GOT3 (cell line): ENCODE measurements at places on chromosomes 2 and 18.

- no peak for DNase-seq
Observed at GRCh38 chr2:121099329-121100290, 185.4 kb downstream of the TFCP2L1 start.

- DNase-seq: no peak
Observed at GRCh38 chr2:147567136-147567535, 277.7 kb upstream of the ACVR2A start.

- DNase-seq: no peak
Observed at GRCh38 chr18:3151399-3152264, 68.1 kb downstream of the MYOM1 start.

GRCh38 chr2:196598846-196599245 lies 40.7 kb upstream of the CCDC150 start:
- DNase-seq: no peak

DNA sequence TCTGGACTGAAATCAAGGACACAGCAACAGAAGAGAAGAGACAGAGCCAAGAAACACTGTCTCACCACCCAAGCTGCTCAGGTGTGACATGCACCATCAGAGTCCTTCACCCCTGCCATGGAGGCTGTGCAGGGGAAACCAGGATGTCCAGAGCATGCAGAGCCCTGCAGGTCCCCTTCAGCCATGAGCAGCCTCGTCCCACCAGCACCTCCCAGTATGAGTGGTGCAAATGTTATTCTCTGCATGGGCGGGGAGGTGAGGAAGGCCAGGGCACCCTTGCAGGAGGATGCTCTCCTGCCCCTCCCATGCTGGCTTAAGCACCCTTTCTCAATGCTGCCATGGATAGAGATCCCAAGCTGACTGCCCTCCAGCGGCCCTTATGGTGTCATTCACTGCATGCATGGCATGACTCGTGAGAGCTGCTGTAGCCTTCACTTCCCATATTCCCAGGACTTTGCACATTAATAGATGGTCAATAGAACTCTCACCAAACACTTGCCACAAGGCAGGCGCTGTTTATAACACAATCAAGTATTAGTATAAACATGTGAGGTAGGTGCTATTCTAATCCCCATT lies 171.0 kb downstream of the ANAPC1 start:
- DNase-seq: no peak

- DNase-seq: no peak
Observed at GRCh38 chr2:219045937-219046550, 4.7 kb upstream of the CFAP65 start.

GRCh38 chr2:9423922-9424272 lies 443 bp downstream of the CPSF3 start:
- DNase-seq: no peak

GRCh38 chr2:161992531-161992930 lies 81.5 kb downstream of the DPP4 start:
- DNase-seq: no peak

- DNase-seq: no peak
Observed at GRCh38 chr18:58429442-58429841, 199.4 kb downstream of the ALPK2 start.

DNA sequence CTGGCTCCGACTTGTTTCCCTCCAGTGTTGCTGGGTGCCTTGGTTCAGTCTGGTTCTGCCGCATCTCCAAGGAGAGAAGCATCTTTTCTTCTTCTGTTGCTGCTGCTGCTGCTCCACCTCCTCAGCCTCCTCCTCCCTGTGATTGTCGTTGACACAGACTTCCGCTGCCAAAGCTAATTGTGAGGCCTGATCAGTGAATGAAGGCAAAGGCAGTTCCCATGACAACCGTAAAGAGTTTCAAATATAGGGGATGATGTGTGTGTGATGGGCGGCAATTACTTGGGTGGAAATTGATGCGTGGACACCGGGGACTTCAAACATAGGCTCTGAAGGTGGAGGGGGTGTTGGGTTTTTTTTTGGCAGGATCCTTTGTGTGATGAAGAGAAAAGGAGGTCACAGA lies 13.7 kb downstream of the TET3 start:
- no peak for DNase-seq

DNA sequence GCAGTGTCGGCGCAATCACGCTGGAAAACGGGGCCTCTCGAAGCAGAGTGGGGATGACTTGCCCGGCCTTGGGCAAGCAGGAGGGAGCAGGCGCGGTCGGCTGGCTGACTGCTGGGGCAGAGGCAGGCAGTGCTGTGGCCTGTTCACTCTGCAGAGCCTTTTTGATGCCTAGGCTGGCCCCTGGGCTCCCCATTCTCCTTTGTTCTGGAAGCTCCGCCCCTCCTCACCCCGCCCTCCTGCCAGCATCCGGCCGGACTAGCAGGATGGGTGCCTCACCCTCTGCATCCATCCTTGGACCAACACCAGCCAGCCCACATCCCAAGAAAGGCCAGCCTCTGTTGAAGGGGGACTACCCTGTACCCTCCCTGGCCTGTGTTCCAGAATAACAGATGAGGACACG lies at the start of gene ASPRV1:
TSS of gene ASPRV1 (minus strand) at position 136 of the 400 bp plus-strand sequence. CDS start 195 bp downstream, outside the sequence.
- no peak for DNase-seq

DNA sequence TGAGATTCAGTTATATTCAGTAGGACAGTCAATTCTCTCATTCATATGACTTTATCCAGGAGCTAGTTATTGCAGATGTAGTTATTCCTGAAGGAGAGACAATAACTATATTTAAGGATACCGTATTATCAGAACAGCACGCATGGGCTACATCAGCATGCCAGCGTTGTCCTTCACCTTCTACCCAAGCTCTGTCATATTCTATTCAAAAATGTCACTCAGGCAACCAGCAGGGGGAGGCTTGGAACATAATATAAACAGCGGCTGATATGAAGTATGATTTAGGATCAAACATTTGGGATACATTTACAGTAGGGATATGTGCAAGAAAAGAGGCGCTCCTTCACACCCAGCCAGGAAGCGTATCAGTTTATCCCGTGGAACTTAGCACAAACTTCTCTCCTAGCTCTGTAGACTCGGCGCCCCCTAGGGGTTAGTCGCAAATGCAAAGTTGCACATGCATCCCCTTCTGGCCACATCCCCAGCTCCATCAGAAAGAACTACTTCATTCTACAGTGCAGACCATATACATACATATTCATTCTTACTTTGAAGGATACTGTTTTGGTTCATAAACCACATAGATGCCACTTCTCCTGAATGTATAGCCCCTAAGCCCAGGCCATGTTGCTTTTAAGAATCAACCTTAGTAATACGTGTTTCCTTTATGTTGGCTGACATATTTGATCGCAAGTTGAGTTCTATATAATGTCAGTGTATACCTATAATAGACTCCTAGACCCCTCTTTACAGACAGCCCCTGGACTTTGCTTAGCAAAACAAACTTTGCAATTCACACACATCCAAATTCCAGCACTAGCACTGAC lies 759.4 kb downstream of the ADCYAP1 start:
- DNase-seq: no peak

- no peak for DNase-seq
Observed at GRCh38 chr2:69582582-69583176, 60.9 kb downstream of the AAK1 start.

GRCh38 chr2:183269956-183270355 lies 145.7 kb downstream of the NUP35 start:
- DNase-seq: no peak

DNA sequence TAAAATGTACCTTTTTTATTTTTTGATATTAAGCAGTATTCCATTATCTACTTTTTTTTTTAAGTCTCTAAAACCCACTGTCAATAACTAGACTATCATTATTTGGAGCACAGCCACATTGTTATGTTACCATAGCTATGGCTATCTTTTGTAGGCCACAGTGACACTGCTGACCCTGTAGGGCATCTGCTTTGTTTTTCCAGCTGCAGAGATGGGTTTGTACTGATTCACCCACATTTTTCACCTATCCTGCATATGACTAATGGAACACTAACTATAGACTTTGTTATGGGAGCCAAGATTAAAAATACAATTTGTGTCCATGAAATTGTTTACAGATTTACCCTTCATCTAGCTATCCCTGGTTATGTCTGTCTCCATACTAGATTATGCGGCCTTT lies 21.6 kb upstream of the OTX1 start:
- DNase-seq: no peak

GRCh38 chr2:70890469-70891065 lies 45.1 kb upstream of the ATP6V1B1 start:
- DNase-seq: no peak

DNA sequence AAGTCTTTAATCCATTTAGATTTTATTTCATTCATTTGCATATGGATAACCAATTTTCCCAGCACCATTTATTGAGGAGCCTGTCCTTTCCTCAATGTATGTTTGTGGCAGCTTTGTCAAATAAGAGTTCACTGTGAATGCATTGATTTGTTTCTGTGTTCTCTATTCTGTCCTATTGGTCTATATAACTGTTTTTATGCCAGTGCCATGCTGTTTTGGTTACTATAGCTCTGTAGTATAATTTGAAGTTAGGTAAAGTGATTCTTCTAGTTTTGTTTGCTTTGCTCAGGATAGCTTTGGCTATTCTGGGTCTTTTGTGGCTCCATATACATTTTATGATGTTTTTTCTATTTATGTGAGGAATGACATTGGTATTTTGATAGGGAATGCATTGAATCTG lies 7.4 kb downstream of the MYO3B start:
- DNase-seq: no peak

DNA sequence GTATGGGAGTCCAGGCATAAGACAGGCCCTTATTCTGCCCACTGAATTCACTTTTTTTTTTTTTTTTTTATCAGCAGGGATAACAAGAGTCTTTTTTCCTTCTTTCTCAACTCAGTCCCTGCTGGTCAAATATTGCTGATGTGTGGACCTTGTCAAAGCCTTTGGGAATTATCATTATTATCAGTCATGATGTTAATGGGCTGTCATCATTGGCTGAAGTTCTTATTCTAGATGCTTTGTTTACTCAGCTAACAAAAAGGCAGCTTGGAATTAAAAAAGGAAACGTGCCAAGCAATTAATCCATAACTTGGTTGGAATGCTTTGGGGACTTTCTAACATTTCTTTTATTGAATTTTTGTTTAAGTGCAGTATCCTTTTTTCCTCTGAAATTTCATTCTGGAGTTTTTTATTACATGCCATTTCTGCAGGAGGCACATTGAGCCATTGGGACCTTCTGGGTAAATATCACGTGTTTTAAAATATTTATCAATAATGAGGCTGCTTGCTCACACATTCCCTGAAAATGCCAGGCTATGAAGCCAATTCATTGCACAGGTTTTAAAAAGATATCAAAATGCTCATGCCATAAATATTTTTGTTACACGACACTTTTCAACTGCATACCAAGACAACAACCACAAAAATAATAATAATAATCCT lies 246.3 kb downstream of the TXNL1 start:
- no peak for DNase-seq

DNA sequence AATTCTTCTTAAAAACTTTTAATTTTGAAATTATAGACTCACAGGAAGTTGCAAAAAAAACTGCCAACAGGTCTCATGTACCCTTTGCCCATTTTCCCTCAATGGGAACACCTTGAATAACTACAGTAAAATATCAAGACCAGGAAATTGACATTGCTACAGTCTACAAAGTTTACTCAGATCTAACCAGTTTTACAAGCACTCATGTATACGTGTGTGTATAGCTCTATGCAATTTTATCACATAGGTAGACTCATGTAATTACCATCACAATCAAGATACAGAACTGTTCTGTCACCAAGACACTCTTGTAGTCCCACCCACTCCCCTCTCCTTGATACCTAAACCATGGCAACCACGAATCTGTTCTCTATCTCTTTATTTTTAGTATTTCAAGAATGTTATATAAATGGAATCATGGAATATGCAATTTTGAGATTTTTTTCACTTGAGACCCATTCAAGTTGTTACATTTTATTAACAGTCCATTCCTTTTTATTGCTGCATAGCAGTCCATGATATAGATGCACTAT lies 6.6 kb downstream of the HYCC2 start:
- DNase-seq: no peak

DNA sequence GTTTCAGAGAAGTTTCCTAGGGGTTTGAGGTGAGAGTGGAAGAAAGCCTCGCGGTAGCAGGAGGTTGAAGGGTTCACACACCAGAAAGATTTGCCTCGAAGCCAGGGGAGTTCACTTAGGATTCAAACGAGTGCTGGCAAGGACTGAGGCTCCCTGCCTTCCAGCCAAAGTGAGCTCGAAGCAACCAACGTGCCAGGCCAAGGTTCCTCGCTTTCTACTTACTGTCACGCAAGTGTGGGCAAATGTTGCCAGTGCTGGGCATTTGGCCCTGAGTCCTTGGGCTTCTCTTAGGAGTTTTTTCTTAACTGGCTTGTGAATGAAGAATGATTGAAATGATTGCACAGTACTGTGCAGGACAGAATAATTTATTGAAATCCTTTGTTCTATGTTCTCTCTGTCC lies 53.6 kb downstream of the TMEM178A start:
- DNase-seq: no peak

- no peak for DNase-seq
Observed at GRCh38 chr2:77034445-77034844, 487.7 kb downstream of the LRRTM4 start.

DNA sequence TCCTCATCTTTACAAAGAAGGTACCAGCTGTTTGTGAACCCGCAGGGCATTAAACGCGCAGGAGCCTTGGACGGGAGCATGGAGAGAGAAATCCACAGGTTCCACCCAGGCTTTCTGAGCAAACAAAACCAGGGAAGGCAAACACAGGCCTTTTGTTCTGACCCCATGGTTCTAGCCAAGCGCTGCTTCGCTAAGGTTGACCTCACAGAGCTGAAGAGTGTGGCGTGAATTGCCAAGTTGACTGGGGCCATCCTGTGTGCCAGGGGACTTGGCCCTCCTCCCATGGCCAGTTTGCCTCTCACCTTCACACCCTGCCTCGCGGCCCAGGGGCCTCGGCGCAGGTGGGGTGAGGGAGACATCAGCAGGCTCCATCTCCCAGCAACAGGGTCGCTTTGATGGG lies 74.1 kb downstream of the VAPA start:
- no peak for DNase-seq

GRCh38 chr18:45628979-45629958 lies 14.0 kb downstream of the SLC14A2 start:
- no peak for DNase-seq

- DNase-seq: no peak
Observed at GRCh38 chr2:226578373-226578772, 221.2 kb downstream of the IRS1 start.

GRCh38 chr2:45085487-45085886 lies 76.2 kb upstream of the SIX2 start:
- no peak for DNase-seq

DNA sequence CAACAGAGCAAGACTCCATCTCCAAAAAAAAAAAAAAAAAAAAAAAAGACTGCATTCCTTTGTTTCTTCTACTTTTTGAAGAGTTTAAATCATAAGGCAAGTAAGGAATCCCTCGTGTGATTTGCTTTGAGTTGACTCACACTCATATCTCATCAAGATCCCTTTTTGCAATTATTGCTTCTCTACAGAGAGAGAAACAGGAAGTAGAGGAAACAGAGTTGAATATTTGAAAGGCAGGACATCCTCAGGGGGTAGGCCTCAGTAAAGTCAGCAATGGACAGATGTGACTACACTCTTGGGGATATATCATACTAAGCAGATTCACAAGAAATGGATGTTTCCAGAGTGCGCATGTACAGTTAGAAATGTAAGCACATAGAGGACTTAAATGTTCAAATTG lies 11.2 kb upstream of the EFR3B start:
- DNase-seq: no peak
